ENCODE measurements at places on chromosomes 3 and 15.
A peak's percentile ranks its signal among the peaks of the same experiment; 100 is the strongest.

- DNase-seq: no peak
These were observed 92.6 kb upstream of the STRIT1 start for GRCh38 chr3:155385896-155386625.

DNA sequence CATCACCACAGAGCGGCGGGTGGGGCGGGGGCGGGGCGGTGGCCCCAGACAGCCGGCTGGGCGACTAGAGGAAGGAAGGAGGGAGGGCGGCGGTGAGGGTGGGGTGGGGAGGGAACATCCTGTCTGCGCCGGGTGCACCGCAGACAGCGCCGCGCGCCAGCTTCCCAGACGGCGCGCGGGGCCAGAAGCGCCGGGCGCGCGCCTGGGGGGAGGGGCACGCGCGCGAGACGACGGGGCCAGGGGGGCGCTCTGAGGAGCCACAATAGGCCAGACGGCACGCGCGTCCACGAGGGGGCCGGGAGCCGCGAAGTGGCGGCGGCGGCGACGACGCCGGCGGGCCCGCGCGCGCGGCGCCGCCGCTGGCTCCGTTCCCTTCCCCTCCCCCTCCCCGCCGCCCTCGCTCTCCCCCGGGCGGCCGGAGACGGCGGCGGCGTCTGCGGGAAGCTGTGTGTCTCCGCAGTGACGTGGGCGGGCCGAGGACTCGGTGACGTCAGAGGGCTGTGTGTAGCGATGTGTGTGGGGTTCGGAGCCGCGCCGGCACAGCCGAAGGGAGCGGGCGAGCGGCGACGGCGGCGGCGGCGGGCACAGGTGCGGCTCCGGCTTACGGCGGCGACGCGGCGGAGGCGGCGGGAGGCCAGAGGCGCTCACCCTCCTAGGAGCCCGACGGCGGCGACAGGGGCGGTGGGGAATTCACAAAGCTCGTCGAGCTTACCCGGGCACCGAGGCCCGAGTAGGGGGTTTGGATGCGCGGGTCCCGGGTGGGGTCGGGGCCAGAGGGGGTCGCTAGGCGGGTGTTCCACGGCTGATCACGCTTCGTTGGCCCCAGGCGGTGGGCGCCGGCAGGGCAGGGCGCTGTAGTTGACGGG, at the start of gene SKIL:
Gene SKIL (plus strand): TSS at position 540 of the 866 bp plus-strand sequence. CDS start 2,617 bp downstream, outside the sequence.
- peak; percentile 90 for DNase-seq

DNA sequence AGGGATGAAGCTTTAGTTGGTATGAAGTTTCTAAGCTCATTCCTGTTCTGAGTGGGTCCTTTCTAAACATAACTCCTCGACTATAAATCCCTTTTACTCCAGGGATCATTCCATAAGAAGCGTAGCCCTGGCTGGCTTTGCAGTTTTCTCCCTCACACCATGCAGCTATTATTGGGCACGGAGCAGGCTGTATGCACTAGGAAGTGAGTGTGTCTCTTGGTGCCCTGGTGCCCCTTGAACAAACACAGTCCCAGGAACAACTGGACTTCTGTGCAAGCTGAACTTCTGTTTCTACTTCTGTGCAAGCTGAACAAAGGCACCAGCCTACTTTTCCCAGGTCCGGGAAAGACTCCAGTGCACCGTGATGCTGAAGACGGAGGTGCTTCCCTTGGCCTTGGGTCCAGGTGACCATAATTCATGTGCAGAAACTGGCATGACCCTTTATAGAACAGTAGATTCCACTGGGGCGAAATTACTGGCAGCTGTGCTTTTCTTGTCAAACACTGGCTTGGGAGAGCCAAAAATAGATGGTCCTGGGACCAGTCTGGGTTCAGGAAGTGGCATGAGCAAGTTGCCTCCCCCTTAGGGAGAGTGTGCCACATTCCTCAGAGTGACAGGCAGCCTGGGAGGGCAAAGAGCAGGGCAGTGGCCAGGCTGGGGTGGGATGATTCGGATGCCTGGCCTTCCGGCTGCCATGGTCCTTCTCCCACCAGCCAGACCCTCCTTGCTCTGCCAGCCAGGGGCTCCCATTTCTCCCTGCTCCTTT, 127.2 kb downstream of the SLCO3A1 start:
- DNase-seq: no peak

- no peak for DNase-seq
These were observed 16.4 kb downstream of the SMAD6 start for GRCh38 chr15:66718220-66718988.

- DNase-seq: no peak
These were observed 47.6 kb downstream of the EFHB start for GRCh38 chr3:19886404-19886803.

DNA sequence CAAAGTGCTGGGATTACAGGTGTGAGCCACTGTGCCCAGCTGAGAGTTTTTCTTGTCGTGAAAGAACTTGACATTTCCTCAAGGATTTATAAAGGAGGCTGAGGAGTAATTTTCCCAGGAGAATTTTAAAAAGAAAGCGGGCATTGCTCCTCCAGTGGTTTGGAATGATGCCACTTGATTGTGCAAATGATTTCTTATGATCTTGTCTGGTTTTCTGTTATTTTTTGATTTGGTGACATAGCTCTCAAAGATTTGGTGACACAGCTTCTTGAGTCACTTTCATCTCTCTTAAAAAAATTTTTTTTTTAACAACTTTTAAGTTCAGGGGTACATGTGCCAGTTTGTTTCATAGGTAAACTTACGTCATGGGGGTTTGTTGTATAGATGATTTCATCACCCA, 24.6 kb upstream of the NFKBIZ start:
- DNase-seq: no peak

GRCh38 chr3:46228260-46229242, 13.7 kb upstream of the CCR3 start:
- DNase-seq: no peak

DNA sequence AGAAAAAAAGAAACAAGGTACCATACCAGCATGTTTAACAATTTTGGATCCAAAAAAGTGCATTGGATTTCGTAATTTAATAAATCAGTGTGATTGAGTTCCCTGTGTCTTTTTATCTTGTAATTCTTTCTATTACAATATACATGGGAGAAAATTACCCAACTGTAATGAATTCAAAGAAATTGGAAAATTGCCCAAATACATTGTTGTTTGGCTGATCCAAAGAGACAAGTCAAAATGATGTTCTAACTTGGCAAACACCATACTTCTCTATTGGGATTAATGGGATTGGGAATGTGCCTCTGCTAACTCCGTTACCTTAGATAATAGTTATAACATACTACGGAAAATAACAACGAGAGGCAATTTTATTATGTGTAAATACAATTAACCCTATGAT, 1097.1 kb downstream of the ROBO1 start:
- no peak for DNase-seq

- no peak for DNase-seq
These were observed 31.6 kb downstream of the DNAJB8 start for GRCh38 chr3:128435058-128435457.

DNA sequence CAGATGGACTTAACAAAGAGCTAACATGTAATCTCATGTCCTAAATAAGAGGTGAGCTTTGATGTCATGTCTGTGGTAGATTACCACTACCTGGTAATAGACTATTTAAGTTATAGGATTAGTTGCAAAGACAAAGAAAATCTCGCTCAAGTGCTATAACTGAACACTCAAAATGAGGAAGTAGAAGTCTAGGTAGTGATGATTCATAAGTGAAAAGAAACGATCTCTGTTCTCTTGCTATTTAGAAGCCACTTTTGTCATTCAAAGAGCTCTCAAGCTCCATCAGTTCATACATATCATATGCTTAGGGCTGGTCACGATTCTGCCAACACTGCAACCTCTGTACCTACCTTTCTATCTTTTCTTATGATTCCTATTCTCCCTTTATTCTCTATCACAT, 110.9 kb downstream of the EDEM1 start:
- no peak for DNase-seq

- peak; percentile 83 for DNase-seq
These were observed 3.3 kb downstream of the ANKRD63 start for GRCh38 chr15:40279437-40280141.

DNA sequence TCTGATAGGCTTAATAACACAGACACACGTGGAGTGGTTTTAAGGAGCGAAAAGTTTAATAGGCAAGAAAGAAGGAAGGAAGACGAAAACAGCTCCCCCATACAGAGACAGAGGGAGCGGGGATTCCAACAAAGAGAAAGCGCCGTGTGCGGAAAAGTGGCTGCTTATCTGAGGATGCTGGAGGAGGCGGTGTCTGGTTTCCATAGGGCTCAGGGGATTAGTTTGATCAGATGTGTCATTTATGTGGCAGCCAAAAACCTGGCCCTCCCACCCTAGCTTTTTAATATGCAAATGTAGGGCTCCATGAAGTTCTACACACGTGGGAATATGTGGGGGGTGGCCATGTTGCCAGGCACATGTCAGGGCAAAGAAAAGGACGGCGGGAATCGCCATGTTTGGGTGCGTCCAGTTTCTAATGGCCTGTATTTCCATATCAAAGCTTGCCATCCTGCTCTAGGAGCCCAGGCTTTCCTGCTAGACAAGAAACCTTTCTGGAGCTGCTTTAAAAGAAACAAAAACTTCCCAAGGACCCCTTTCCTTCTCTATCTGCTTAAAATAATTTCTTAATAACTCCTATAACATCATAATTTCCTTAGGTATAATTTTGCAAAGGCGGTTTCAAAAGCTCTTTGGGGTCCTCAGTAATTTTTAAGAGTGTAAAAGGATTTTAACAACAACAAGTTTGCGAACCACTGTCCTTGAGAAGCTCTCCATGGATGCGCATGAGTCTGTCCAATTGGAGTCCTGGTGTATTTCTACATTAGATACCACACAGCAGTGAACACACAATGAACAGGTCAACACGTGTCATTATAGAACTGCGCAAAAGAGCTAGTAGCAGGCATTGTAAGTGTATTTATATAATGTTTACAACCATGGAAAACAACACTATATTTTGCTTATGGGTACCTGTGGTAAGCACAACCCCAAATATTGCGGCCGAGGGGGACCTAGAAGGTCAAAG, 622 bp upstream of the ZNF589 start:
- DNase-seq: no peak

DNA sequence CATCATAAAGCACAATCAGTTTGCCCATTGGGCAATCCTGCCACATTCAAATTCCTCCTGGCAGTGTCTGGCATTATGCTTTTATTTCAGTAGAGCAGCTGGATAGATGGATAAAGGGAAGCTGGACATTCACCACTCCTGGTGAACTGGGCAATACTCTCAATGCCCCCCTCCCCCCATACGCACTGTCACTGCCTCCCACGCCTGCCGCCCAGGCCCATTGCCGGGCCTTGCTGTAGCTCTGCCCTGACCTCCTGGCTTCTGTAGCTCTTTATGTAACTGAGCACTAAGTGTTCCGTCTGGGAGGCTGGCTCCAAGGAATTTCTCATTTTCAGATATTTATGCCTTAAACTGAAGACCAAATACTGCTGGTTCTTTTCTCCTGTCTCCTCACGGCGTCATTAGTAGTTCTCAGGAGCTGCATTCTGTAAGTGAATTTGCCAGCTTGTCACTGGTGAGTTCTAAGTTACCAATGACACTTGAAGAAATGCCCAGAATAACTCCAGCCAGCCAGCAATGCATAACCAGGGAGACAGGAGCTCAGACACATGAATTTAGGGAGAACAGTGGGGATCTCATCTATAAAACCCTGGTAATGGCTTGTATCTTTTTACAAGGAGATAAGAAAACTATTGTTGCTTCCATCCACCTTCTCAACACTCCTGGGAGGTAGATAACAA, 25.5 kb upstream of the RASGRF1 start:
- DNase-seq: no peak

DNA sequence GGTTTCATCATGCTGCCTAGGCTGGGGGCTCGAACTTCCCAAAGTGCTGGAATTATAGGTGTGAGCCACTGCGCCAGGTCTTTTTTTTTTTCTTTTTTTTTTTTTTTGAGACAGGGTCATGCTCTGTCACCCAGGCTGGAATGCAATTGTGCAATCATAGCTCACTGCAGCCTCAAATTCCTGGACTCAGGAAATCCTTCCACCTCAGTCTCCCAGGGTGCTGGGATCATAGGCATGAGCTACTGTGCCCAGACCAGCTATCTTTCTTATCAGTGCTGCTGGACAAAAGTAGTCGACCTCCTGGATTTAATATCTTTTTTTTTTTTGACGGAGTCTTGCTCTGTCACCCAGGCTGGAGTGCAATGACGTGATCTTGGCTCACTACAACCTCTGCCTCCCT, 60.8 kb downstream of the TFDP2 start:
- no peak for DNase-seq

DNA sequence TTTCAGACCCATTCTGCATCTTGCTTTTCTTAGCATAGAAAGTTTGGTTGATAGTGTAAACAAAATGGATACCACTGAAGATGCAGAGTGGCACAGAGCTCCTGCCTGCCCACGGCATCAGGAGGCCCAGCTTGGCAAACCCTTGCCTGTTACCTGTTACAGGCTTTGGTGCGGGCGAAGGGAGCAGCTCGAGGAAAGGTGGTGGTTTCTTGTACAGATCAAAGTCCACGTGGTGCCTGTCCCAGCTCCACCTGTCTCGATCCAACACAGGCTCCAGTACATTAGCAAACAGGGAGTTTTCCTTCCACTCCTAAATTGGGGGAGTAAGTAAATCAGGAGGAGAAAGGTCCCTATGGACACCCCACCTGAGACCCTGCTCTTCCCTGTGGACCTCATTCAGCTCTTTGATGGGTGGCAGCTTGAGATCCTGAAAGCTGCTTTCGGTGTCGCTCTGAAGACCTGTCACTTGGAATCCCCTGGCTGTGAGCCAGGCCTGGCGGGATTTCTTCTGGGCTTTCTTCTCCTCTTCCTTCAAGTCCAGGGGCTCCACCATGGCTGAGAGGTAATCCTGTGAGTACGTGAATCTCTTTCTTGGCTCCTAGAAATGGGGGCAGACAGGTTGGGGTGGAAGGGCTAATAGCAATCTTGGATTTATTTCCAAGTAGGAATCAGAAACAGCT, 35.7 kb downstream of the ACAD9 start:
- DNase-seq: no peak

- DNase-seq: no peak
These were observed 625.9 kb downstream of the NLGN1 start for GRCh38 chr3:174023421-174023820.

DNA sequence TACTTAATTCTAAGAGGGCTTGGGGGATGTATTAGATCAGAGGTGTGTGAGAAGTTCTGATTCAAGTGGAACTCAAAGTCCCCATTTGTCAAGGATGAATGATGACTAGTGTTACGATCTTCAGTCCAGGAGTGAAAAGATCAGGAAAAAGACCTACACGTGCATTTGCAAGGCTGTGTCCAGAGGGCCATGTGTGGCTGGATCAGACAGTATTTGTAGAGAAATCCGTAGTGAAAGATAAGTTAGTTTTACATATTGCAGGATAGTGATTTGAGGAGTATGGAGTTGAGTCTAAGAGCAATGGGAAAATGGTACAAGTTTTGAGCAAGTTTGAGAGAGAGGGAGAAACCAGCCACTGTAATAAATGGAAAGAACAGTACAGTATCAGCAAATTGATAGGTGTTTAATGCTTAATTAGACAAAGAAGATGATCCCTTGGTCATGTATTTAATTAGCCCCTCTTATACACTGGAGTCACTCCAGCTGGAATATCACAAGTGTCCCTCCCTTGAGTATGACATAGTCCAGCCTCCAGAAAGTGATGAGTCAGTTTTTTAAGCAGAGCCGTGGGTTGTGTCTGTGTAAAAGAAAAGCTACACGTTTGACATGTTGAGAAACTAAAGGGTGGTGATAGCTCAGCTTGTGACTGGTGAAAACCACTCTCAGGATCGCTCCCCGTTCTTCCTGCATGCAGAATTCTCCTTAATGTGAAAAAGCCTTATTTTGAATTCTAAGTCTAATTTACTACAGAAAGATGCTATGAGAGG, 348.8 kb downstream of the ROBO1 start:
- DNase-seq: no peak

GRCh38 chr3:171260899-171261298, 199.3 kb downstream of the TNIK start:
- no peak for DNase-seq
